ENCODE measurements at places on chromosomes 16 and 17.

DNA sequence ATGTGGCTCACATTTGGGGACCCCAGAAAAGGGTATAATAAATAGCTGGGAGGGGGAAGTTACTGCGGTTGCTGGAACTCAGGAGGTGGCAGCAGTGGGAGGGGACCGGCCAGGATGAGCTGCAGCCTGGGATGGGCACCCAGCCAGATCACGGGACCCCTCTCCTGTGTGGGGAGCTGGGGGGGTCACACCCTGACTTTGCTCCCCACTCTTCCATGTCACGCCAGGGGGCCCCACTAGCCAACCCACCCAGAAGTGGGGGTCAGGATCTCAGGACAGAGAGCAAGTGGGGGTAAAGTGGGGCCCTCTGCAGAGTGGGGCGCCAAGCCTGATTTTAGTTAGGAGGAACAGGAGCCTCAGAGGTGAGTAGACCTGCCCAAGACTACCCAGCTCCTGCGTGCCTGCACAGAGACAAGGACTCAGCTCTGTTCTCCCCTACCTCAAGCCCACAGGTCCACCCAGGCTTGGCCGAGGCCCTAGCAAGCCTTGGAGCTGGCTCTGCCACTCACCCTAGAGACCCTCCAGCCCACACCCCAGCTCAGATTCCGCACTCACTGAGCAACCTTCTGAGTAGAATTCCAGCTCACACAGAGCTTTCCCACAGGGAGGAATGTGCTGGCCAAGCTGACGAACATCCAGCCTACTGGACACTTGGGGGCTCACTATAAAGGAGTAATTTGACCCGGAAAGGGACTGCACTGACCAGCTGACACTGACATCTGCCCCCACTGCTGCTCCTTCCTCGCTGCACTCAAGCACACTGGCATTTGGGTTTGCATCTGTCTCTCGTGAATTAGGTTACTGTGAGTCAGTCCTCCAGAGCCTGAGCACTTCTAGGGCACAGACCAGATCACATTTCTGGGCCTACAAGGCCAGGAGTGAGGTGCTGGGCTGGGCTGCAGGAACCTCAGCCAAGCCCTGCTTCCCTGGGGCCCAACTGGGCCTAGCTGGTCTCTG, 310.1 kb downstream of the C16orf95 start:
- no peak for DNase-seq

DNA sequence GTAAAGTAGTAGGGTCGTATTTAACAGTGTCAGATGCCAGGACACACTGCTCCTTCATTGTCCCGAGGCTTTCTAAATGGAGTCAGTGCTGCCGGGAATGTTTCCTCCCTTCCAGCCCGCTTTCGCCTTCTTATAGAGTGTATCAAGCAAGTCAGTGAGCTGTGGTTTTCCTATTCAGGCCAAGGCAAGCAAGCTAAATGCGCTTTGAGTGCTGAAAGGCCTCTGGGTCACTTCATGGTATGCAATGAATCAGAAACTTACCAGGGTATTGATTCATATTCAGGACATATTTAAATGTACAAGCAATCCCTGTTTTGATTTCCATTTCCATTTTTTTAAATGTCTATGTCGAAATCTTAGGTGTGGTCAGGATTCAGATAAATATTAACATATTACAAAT, 327.9 kb upstream of the SOX9 start:
- DNase-seq, result no peak

DNA sequence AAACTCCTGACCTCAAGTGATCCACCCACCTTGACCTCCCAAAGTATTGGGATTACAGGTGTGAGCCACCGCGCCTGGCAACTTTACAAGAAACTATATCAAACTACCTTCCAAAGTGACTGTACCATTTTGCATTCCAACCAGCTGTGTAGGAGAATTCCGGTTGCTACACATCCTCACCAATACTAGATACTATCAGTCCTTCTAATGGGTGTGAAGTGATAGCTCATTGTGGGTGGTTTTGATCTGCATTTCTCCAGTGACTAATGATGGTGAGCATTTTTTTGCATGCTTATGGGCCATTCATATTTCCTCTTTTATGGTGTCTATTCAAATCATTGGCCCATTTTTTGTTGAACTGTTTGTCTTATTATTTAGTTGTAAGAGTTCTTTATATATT, 37.7 kb downstream of the SCNN1B start:
- DNase-seq, result no peak

DNA sequence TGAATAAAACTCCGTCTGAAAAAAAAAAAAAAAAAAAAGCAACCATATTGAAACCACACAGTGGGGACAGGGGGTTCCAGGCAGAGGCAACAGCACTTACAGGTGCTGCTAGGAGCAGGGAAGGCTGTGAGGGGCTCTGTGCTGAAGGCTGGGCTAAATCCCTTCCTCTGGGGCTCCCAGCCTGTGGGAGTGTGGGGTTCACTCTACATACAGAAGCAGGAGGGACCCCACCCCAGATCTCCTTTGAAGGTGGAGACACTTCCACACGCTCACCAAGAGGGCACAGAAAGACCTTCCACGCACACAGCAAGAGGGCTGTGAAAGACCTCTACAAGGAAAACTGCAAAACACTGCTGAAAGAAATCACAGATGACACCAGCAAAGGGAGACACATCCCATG, 53.9 kb downstream of the USP22 start:
- DNase-seq, result no peak

- DNase-seq, result no peak
Observed at GRCh38 chr16:86011532-86011931, 112.6 kb downstream of the IRF8 start.

GRCh38 chr16:17053536-17054160, 417.1 kb downstream of the XYLT1 start:
- DNase-seq, result no peak

DNA sequence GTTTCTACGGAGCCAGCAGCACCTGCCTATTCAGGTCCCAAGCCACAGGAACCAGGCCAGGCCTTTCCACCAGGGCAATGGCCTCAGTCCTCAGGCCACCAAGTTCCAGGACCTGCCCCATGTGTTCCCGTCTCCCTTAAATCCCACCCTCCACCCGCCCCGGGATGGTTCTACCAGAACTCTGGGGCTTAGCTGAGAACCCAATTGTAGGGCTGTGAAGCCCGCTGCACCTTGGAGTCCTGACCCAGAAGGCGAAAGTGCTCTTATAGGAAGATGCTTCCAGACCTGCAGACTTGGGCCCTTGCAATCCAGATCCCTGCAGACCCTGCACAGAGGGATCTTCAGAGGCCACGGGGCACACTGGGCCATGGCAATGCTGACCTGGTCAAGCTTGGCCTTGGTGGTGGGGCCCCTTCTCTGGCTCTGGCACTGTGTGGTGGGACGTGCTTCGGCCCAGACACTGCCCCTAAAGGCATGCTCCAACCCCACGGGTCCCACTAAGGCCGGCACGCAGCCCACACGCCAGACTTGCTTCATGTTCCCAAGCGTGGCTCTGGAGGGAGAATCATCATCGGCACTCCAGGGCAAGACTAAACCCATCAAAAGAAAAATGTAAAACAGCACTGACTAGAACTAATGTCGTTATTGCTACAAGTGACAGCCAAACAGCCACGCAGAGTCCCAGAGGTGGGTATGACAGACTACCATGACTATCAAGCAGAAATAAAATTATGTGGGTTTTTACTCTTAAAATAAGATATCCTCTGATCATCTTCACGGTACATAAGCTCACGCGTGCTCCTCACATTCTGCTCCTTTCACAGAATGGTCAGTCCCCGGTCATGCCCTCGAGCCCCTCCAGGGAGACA, 41.3 kb upstream of the ATP2A3 start:
- no peak for DNase-seq

- DNase-seq, result no peak
Observed at GRCh38 chr17:64974750-64975317, 55.6 kb upstream of the LRRC37A3 start.

DNA sequence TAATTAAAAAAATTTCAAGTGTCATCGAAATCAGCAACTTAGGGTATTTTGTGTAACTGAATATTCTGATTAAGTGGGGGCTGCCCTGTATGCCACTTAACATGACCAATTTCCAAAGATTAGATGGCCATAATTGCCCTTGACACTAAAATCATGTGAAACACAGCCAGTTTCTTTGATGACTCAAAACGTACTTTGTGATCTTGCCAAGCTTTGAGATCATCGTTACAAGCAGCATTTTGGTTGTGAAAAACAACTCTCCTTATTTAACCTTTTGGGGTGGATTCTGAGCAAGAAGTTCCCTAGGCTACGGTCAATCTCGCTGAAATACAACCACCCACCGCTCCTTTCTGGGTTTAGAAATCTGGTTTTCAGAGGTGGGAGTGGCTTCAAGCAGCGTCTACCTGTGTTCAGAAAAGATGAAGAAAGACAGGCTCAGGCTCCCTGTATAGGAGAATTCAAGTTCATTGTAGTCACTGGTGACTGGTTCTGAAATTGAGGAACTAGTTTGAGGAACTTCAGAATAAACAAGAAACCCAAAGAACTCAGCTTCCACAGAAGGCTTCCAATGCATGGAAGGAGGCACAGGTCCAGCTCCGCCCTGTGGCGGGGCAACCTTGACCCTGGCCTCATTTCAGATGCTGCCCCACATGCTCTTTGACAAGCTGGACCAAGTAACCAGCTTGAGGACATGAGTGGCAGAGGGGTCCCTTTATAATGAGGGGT, 9.4 kb downstream of the MAP3K14 start:
- DNase-seq, result no peak

GRCh38 chr17:7988750-7989178, 13.7 kb upstream of the GUCY2D start:
- DNase-seq, result peak; percentile 30

GRCh38 chr16:68756239-68756915, 19.3 kb downstream of the CDH1 start:
- DNase-seq, result no peak

- DNase-seq, result no peak
Observed at GRCh38 chr17:78236362-78237127, 5.1 kb downstream of the TMEM235 start.

- no peak for DNase-seq
Observed at GRCh38 chr16:50473356-50473945, 74.7 kb upstream of the NKD1 start.

DNA sequence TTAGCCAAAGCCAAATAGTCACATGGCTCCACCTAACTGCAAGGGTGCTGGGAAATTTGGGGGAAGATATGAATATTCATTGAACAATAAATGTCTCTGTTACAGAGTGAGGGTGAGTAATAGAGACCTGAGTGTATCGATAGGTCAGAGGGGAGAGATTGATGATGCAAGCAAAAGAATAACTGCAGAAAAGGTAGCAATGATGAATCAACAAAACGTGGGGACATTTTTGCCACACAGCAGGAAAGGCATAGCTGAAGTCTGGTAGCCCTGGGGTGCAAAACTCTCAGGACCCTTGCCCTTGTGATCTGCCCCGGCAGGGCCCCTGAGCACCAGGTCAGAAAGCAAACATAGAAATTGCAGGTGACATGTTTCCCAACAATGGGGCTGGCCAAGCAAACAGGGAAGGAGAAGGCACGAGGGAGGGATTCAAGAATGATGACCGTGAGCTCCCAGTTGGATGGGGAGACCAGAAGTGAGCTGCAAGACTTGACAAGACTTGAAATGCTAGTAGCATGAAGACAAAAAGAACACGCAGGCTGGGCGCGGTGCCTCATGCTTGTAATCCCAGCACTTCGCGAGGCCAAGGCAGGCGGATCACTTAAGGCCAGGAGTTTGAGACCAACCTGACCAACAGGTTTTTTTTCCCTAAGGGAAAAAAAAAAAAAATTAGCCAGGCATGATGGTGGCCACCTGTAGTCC, 12.7 kb upstream of the HERPUD1 start:
- no peak for DNase-seq

DNA sequence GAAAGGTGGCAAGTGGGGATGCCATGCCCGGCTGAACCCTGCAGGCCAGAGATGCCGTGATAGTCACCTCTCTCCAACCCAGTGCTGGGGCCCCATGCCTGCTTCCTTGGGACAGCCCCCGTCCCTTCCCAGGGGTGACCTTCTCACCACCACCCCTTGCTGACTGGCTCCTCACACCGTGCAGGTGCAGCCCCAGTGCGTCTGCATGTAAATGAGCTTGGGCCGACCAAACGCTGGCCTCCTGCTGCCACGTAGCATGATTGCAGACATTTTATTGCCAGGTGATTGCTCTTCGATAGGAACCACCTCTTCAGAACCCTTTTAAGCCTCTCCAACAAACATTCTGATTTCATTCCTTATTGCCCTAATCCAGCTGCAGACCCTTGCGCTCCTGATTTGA, 32.5 kb downstream of the ASIC2 start:
- DNase-seq, result peak; percentile 6

DNA sequence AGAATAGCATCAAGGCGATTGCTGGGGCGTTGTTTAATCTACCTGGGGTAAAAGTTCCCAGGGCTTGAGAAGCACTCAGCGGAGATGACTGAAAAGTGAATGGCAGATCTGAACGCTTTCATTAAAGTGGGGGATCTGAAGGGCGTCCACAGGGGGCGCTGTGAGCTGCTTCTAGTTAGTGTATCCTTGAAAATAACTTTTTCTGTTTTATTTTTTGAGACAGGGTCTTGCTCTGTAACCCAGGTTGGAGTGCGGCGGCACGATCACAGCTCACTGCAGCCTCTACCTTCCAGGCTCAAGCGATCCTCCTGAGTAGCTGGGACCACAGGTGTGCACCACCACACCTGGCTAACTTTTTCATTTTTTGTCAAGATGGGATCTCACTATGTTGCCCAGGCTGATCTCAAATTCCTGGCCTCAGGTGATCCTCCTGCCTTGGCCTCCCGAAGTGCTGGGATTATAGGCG, 360.4 kb downstream of the SEC14L1 start:
- no peak for DNase-seq

DNA sequence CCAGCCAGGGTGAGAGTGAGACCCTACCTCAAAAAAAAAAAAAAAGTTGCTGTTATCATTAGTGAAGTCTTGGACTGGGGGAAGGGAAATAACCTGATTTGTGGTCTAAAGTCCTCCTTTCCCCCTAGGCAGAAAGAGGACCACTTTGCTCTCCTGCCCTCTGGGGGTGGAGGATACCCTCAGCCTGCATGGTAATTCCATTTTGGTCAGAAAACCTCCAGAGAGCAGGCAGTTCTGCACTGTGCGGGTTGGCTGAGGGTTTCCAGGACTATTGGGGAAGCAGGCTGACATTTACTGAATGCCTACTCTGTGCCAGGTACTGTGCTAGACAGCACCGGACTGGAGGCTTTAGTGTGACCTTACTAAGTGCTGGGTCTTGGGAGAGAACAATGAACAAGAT, 2.6 kb downstream of the ADAP2 start:
- no peak for DNase-seq

GRCh38 chr17:13523164-13523563, 78.6 kb downstream of the HS3ST3A1 start:
- no peak for DNase-seq

Measured in NCI-H1092 (cell line).